HT-29 (cell line): ENCODE measurements at places on chromosomes 6 and 20. TPM values are rescaled to one million over a fixed set of nuclear protein-coding genes. Genes with fewer than 3 reads are reported as not detected.

- DNase-seq, result no peak
These were observed 36.2 kb downstream of the PXDC1 start for GRCh38 chr6:3715285-3715684.

- DNase-seq, result no peak
These were observed 41.1 kb upstream of the NKX2-2 start for GRCh38 chr20:21554985-21555384.

GRCh38 chr20:63648895-63649589 is 4.2 kb downstream of the STMN3 start:
- DNase-seq, result no peak

DNA sequence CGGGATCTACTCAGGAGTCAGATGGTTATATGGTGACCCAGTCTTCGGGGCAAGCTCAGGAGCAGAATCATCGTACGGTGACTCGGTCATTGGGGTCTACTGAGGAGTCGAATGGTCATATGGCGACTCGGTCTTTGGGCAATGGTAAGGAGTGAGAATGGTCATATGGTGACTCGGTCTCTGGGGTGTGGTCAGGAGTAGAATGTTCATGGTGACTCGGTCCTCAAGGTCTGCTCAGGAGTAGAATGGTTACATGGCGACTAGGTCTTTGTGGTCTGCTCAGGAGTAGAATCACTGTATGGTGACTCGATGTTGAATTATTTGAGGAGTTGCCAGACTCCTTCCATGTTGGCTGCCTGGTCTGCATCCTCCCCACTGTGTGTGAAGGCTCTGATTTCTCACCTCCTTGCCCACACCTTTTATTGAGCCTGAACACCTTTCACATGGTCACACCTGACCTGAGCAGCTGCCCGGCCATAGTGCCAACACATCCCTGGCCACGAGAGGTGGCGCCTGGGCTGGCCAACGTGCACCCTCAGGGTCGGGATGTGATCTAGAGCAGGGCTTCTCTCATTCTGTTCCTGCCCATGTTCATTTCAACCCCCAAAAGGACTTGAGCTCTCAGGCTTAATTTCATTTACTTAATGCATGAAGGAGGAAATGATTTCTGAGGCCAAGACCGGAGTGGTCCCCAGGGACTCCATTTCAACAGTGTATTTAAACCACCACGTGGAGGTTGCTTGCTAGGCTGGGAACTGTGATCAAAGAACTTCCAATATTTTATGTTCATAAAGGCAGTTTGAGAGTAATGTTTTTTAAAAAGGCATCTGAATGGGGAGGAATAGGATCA is 119.5 kb downstream of the PHACTR3 start:
- no peak for DNase-seq

- no peak for DNase-seq
These were observed 174.6 kb downstream of the GMPR start for GRCh38 chr6:16412982-16413381.

Gene AVP
- total RNA-seq, result not detected in 2 replicates
